ENCODE measurements at places on chromosomes 6 and 20.

DNA sequence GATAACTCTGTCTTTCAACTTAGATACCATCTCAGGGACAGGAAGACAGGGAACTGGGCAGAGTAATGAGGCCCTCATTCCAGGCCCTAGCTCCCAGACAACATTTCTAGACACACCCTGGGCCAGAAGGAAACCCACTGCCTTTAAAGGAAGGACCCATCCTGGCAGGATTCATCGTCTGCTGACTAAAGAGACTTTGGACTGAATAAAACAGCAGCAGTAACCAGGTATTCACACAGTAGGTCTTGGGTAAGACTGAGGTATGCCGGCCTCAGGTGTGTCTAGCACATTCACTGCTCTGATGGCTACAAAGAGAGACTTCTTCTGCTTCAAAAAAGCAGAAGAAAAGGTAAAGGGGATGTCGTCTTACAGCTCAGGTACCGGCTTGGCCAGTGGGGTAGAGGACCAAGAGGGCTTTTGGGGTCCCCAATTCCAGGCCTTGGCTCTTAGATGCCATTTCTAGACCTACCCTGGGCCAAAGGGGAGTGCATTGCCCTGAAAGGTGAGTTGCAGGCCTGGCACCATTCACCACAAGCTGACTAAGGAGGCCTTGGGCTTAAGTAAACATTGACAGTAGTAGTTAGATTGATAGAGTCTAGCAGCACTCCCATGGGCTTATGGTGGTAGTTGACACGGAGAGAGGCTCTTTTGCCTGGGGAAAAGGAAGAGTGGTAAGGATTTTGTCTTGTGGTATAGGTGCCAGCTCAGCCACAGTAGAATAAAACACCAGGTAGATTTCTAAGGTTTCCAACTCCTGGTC is 13.4 kb downstream of the SNX14 start:
- no peak for DNase-seq

GRCh38 chr20:19292254-19292653 is 79.8 kb downstream of the SLC24A3 start:
- no peak for DNase-seq

DNA sequence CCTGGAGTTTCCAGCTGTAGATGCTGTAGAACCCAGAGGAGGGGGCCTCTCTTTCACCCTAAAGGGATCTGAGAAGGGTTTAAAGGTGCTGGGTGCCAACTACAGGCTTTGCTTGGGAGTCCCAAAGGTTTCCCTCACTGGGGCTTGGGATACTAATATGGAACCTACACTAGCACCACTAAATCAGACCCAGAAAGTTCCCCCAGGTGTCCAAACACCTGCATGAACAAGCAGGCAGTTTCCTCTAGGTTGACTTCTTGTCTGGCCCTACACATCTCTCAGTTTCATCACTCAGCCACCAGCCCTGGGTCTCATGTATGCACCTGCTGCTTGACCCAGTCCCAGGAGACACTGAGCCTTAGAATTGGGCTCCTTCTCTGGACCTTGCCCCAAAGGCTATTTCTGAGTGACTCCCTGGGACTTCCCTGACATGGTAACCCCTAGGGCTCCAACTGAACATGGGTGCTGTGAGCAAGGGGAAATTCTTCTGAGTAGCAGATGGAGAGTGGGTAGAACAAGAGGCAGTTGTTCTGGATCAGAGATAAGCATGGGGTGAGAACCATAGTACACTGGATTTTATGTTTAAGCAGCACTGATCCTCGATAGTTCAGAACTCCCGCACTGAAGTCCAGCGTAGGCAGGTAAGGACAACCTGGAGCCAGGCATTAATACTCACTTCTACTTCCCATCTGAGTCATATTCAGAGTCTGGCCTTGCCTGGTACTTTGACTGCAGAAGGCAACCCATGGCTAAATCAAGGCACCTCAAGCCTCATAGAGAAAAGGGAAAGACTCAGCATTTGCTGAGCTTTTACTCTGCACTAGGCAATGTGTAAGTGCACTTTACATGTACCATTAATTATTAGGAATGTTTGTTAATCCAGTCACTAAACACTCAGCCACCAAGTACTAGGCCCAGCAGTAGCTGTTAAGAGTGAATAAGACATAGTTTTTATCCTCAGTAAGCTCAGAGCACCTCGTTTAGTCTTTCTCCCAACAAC is 16.8 kb downstream of the BCL2L1 start:
- no peak for DNase-seq

GRCh38 chr6:107636486-107636885 is 146.6 kb downstream of the SOBP start:
- no peak for DNase-seq

- no peak for DNase-seq
Measured at GRCh38 chr20:8155812-8156211, 23.7 kb downstream of the PLCB1 start.

GRCh38 chr6:364609-365540 is 26.7 kb upstream of the IRF4 start:
- DNase-seq = no peak

All from NCI-H1105 (cell line).